NCI-H187 treated with DMSO at 0.1 percent for 48 hours (cell line): ENCODE measurements at places on chromosomes 2 and 18.

- no peak for DNase-seq
These were observed 2.1 kb downstream of the PCBP1 start for GRCh38 chr2:70089220-70089982.

- no peak for DNase-seq
These were observed 11.5 kb downstream of the PPP1R7 start for GRCh38 chr2:241161646-241162281.

DNA sequence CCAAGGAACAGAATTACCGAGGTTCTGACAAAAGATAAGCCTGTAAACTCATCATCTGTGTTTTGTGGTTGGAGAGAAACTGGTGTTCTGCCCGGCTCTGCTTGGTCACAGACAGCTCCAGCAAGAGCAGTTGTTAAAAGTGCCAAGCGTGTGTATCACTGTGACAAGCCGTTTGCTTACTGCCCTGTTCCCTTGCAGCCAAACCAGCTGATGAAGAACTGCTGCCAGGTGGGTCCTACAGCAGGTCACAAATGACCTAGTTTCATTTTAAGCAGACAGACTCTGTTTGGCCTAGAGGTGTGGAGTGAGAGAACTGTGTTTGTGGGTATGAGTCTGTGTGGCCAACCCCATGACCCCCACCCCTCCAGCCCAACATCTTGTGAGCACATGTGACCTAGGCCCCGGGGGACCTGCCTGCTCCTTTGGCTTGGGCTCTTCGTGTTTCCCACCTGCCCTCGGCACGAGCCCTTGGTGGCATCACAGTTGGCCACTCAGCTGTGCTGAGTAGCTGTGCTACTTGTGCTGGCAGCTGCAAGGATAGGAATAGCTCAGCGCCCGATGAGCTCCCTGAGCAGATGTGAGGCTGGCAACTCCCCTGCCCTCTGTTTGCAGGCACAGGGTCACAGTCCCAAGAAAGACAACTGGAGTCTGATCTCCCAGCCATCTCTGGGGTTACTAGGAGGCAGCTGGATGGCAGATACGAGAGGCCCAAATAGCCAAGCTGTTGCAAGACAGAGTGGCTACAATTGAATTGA lies 9.7 kb downstream of the OXER1 start:
- no peak for DNase-seq

DNA sequence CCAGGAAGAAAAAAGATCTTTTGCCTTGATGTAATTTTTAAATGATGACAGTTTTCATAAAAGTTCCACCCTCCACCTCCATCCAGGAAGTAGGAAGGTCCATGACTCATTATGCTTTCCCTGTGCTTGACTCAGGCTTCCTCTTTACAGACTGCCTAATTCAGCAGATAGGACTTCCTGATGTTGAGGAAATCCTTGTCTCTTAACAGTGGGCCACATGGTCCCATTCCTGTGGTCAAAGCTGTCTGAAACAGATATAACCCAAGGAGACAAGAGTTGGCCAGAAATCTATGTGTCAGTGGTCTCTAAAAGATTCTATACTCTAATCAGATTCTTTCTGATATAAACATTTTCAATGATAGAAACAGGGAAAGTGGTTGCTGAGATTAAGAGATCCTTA lies 119.1 kb downstream of the BAZ2B start:
- DNase-seq, result no peak

GRCh38 chr2:185813707-185814106 lies 75.1 kb downstream of the FSIP2 start:
- no peak for DNase-seq

DNA sequence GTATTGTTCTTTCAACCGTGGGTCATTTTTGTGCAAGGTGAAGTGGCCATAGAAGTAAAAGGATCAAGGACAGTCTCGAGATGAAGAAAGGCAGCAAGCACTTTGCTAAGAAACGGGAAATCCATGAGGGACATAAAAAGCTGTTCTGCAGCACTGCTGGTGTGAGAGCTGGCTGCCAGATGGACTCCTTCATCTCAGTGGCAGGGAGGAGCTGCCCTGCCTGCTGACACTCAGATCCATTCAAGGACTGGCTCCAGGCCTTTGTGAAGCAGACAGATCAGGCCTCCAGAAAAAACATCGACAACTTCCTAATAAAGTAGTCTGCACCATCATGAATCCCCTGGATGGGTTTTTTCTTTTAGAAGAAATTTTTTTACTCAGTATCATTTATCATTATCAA lies 29.5 kb downstream of the RMC1 start:
- no peak for DNase-seq

DNA sequence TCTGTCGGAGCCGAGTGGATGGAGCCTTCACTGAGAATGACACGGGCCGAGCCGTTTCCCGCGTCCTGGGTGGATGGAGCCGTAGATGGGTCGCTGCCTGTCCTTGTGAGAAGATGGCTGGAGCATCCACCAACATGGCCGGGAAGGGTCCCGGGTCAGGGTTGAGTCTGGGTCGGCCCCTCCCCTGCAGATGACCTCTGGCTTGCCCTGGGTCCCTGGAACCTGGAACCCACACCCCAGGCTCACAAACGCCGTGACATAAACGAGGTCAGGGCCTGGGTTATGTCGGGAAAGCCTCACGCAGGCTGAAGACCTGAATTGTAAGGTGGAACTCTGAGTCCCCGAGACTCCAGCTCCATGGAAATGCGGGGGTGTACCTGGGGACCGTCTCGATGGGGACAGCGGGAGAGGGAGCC lies 94.9 kb downstream of the NFATC1 start:
- no peak for DNase-seq

- no peak for DNase-seq
These were observed 34.3 kb downstream of the MRPL44 start for GRCh38 chr2:223991611-223992010.

- no peak for DNase-seq
These were observed 105.5 kb downstream of the FAM168B start for GRCh38 chr2:130987519-130988425.

DNA sequence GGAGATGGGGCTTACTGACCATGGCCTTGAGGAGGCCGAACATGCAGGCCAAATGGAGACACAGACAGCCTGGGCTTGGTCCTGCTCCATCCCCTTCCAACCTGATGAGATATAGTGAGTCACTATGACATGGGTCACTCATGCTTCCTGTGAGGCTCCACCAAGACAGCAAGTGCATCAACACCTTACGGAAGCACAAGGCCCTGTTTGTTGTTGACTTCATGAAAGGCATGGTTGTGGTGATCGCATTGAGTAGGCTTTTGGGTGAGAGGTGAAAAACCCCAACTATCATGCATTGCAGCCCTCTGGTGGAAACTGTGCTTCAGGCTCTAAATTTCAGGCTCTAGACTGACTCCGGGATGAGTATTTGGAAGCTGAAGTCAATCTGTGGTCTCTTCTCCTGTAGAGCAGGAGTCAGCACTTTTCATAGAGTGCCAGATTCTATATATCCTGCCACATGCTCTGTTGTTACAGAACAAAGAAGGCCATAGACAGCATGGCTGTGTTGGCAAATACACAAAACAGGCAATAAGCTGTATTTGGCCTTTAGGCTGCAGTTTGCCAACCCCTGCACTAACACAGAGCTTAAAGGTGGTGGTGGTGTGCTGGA lies 10.1 kb downstream of the IL37 start:
- no peak for DNase-seq

GRCh38 chr2:128326346-128326745 lies 7.7 kb upstream of the HS6ST1 start:
- DNase-seq, result no peak

- DNase-seq, result no peak
These were observed 29.6 kb downstream of the MCEE start for GRCh38 chr2:71100195-71100964.

DNA sequence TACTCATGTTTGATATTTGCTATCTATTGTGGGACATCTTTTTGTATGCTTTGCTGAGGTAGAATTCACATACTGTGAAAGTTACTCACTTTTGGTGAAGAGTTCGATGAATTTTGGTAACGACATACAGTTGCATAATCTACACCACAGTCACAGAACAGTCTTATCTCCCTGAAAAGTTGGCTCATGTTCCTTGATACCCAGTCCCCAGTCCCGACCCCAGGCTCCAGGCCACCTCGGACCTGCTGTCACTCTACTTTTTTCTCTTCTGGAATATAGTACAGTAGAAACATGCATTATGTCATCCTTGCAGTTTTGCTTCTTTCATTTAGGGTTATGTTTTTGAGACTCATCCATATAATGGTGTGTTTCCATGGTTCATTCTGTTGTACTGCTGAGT lies 191.7 kb downstream of the FAM210A start:
- DNase-seq, result no peak

DNA sequence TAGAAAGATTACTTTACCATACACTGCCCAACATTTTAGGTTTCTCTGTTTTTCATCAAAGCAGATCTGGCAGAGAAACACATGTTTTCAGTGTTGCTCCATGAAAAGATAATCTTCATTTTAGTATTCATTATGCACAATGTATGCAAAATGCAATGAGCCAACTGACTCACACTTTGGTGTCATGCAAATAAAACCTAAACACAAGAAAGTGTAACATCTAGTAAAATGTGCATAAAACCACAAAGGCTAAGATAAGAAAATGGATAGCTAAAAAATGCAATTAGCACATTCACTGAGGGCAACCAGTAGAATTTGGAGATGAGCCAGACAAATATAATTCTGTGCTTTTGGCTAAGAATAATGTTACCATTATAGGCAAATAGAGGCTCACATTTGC lies 203.5 kb upstream of the UBE2E3 start:
- no peak for DNase-seq

GRCh38 chr2:242020196-242021004 lies 150.9 kb downstream of the RTP5 start:
- DNase-seq, result no peak

- no peak for DNase-seq
These were observed 128.3 kb upstream of the ARHGAP28 start for GRCh38 chr18:6601241-6601640.
